Fibroblast of villous mesenchyme (primary cell): ENCODE measurements at places on chromosomes 12 and 14.

GRCh38 chr14:24334431-24335291 is at the start of gene ADCY4:
Gene ADCY4 (minus strand): TSS chr14:24335071. CDS start chr14:24334652, 419 bp downstream.
- no peak for DNase-seq

DNA sequence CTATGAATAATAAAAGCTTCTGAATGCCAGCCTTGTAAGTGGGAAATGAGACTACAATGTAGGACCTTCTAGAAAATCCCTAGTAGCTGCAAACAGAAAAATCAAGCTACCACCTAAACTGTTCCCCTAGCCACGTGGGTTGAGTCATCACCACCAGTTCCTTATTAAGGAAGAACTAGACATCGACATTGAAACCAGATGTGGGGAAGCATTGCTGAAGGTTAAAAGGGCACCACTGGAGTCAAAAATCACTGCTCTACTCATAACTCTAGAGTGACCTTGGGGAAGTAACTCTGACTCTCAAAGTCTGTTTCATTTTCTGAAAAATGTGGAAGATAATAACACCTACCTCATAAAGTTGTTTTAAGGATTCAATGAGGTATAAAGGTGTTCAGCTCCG is 9.4 kb upstream of the CNIH1 start:
- peak; percentile 83 for DNase-seq

DNA sequence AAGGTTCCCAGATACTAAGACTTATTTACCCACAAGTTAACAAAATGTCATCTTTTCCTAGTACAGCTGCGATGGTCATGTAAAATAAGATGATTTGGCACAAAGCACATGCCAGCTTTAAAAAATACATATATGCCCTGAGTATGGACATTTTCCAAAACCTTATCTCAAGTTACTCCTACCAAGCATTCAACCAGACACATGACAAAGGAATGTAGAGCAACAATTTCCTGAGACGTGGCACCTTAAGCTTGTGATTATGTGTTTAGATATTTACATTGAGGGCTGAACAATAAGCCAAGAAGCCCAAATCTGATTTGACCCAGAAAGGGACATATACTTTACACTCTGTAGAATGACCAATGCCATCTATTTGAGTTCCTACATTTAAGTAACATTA is 24.5 kb upstream of the OVCH1 start:
- DNase-seq: no peak

- no peak for DNase-seq
These were observed 79.4 kb upstream of the HIF1A start for GRCh38 chr14:61615743-61616523.

- peak; percentile 62 for DNase-seq
These were observed 41.5 kb upstream of the FERMT2 start for GRCh38 chr14:52992236-52992870.

DNA sequence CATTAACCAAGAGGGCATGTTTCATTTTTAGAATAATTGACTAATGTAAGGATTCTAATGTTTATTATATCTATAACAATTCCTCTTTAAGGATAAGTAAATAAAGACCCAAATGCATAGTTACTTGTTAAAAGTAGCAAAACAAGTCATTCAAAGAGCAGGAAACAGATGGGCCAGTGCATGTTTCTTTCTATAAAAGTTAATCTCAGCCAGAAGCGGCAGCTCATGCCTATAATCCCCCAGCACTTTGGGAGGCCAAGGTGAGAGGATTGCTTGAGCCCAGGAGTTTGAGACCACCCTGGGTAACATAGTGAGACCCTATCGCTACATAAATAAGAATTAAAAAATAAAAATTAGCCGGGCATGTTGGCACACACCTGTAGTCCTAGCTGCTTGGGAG is 391.0 kb upstream of the RGS6 start:
- no peak for DNase-seq

- no peak for DNase-seq
These were observed 173.0 kb upstream of the DAAM1 start for GRCh38 chr14:59015482-59015881.

DNA sequence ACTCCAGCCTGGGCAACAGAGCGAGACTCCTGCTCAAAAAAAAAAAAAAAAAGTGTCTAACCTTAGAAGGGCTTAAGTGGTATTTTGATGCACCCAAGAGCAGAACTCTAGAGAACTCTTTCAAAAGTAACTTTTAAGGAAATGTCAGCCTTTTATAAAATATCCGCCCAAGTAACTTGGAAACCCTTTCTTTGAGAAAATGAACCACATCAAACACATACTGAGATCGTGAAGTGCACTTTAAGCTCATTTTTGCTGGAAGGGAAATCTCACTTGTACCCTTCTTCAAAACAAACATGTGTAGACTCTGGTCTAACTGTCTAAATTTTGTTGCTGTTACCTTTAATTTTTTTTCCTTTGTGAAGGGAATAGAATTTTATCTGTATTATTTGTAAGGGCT is 5.5 kb downstream of the C12orf56 start:
- no peak for DNase-seq

- DNase-seq: peak; percentile 60
These were observed 896 bp upstream of the CDKN1B start for GRCh38 chr12:12716151-12716792.

DNA sequence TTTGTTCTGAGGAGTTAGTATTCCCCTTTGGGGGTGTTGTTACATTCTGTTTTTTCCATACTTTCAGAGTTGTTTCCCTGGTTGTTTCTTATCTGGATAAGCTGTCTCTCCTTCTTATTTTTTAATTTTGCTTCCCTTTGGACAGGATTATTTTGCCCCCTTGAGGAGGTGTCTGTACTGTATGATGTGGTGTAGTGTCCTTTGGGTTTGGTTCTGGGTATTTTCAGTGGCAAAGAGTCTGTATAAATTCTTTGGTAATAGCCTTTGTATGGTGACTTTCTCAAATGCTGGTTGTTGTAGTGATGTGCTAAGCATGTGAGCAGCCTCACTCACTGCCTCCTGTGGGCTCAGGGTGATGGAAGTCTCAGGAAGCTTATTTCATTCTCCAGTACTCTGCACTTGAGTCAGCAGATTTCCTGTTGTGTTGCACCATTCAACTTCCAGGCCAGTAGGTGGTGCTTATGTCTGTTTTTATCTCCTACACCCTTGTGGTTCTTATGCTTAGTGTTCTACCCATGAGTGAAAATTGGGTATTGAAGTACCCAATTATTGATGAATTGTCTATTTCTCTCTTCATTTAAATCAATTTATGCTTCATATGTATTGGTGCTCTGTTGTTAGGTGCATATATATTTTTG is 103.3 kb upstream of the PMCH start:
- peak; percentile 79 for DNase-seq

- DNase-seq: no peak
These were observed 27.6 kb downstream of the WASHC3 start for GRCh38 chr12:102033991-102034745.

GRCh38 chr12:93163260-93164036 is 214.3 kb upstream of the NUDT4 start:
- no peak for DNase-seq

DNA sequence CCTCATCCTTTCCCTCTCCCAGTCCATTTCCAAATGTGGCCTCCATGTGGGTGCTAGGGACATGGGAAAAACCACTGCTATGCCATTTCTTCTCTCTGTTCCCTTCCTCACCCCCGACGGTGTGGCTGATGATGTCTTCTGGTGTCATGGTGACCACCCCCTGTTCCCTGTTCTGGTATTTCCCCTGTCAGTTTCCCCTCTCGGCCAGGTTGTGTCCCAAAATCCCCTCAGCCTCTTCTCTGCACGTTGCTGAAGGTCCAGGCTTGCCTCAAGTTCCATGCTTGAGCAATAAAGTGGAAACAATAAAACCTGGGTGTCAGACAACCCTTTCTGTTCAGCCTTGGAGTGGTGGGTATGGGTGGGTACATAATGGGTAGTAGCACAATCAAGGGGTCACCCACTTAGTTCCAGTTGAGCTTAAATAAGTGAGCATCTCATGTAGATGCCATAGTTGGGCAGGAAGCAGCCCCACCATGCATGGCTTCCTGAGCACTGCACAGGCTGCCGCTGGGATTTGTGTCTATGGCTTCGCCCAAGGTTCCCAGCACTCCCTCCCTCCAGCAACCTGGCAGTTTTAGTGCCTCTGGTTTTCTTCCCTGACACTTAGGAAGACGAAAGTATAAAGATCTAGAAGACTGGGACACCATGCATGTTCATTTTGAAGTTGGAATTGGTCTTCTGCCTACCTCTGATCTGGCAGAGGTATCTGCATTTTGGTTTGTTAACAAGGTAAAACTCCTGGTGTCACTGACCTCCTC is 8.7 kb upstream of the ITFG2 start:
- peak; percentile 64 for DNase-seq

- no peak for DNase-seq
These were observed 453.8 kb downstream of the TMEM121 start for GRCh38 chr14:105980224-105980623.

- no peak for DNase-seq
These were observed 165.3 kb upstream of the RASSF8 start for GRCh38 chr12:25793196-25793595.

GRCh38 chr12:22256605-22257004 is 77.9 kb downstream of the ST8SIA1 start:
- DNase-seq: no peak

- peak; percentile 53 for DNase-seq
These were observed at the start of gene DTX3 for GRCh38 chr12:57604454-57604991. Gene DTX3 (plus strand): TSS chr12:57604824. CDS start chr12:57606518, 1,694 bp downstream.

DNA sequence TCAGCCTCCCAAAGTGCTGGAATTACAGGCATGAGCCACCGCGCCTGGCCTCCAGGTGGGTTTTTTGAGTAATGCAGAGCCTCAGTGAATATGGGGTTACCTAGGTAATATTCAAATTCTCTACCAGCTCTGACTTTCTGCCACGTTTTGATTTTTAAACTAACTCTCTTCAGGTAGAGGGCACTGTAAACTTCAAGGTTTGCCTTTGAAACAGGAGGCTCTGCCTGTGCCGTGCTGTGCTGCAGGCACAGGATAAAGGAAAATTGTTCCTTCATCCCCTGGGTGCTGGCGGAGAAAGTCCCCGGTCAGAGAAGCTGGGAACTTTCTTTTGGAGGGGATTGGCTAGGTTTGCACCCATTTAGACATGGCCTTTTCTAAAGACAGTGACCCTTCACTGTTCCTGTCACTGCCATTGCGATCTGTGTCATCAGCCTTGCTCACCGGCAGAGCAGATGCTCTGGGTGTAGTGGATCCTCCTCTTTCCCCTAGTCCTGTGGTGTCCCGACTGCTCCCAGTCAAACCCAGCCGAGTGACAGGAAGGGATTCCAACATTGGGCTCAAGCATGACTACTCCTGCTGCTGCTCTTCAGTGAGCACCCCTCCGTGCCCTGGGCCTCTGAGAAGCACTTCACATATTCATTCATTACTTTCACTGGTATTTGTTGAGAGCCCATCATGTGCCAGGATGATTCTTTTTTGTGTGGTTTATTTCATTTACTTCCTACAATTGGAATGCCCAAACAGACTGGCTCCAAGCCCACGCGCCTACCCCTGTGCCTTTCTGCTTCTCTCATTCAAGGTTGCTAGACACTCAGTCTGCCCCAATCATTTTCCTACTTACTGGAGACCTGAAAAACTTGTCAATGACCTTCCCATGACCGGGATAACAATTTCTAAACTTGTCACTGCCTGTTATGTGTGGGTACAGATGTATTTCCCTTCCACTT is 103.6 kb downstream of the TMEM30B start:
- DNase-seq: peak; percentile 33

GRCh38 chr14:34043627-34044372 is 92.9 kb upstream of the EGLN3 start:
- no peak for DNase-seq

DNA sequence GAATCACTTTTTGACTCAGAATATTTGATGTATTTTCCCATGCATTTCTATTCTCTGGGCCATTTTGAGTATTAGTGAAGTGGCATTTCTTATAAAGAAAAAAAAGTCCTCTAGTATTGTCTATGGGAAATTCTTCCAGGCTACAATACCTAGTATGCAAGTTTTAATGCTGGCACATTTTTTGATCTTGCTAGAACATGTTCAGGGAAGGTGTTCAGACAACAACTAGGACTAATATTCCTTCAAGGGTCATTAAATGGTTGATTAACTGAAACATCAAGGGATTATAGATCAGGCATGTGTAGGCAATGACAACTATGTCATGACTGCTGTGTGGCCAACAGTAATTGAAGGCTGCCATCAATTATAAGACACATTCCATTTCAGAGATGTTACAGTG is 7.7 kb downstream of the CCDC184 start:
- no peak for DNase-seq

DNA sequence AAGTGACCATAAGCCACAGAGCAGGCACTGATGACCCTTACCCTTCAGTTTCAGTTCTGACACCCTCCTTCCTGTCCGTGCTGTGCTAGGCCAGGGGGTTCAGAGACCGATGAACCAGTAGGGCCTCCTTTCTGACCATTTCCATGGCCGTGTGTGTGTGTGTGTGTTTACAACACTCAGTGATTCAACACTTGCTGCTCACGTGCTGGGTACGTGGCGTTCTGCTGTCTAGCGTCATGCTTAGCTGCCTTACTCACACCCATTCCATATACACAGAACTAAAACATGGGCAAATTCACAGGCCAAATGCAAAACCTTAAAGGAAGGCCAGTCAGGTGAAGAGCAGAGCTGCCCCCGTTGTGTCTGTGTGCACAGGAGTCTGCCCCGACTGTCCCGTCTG is 67.5 kb downstream of the DNAH10 start:
- peak; percentile 19 for DNase-seq

DNA sequence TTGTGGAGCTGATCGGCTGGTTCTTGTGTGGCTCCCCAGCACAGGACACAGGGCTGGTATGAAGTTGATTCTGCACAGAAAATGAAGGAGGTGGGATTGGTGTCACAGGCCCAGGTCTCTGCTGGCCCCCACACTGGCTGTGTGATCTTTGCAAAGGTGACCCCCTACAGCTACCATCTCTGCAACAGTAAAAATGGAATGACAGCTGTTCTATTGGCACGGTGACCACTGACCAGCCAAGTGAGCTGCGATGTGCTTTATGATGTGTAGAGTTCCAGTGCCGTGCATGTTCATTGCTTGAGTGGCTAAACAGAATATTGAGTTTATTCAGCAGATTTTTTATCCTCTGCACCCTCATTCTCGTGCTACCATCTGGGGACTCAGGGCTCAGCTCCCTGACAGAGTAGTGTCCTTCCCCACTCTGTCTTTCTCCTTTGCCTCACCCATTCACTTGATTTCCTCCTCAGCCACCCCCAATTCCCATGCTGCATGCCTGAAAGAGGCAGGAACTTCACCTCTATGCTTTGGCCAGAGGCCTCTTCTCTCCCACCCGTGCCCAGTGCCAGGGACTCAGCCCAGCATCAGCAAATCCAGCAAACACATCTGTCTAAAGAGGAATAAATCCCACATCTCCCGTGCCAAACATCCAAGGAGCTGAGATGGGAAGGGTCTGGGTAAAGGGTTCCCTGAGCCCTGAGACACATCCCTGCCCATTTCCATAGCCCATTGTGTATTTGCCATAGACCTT is 21.2 kb downstream of the C14orf132 start:
- DNase-seq: no peak

DNA sequence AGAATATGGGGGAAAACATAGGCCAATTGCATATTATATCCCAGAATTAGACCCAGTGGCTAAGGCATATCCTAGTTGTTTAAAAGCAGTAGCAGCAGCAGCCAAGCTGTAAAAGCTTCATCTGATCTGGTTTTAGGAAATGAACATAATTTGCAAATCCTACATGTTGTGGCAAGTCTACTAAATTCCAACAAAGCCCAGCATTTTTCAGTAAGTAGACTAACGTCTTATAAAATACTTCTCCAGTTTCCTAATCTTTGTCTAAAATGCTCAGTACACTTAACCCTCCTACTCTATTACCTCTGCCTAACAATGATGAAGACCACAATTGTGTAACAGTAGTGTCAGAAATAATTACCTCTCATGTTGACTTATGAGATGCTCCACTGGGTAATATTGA is 70.9 kb upstream of the RERGL start:
- DNase-seq: no peak
